ENCODE measurements at places on chromosomes 1 and 21.
A peak's percentile ranks its signal among the peaks of the same experiment; 100 is the strongest.

DNA sequence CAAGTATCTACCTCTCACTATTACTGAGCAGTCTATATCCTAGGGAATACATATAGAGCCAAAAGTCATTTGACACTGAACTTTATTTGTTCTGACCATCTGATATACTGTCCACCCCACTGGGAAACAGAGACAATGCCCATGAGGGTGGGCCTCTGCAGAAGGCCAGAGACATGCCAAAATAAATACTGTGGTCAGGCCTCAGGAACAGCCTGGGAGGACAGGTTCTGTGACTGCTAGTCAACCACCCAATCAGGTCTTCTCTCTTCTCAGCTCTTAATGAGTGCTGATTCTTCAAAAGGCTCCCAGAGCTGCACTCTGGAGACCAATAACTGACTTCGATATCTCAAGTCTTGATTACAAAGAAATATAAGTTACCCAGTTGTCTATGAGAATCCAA, 5.5 kb upstream of the ANKRD35 start:
- DNase-seq = peak; percentile 34

- DNase-seq = no peak
Observed at GRCh38 chr1:166090244-166090643, 76.6 kb downstream of the FAM78B start.

- peak; percentile 89 for DNase-seq
Observed at GRCh38 chr1:86247597-86248279, 91.2 kb upstream of the COL24A1 start.

GRCh38 chr1:48944811-48945210, 168.1 kb upstream of the BEND5 start:
- no peak for DNase-seq

DNA sequence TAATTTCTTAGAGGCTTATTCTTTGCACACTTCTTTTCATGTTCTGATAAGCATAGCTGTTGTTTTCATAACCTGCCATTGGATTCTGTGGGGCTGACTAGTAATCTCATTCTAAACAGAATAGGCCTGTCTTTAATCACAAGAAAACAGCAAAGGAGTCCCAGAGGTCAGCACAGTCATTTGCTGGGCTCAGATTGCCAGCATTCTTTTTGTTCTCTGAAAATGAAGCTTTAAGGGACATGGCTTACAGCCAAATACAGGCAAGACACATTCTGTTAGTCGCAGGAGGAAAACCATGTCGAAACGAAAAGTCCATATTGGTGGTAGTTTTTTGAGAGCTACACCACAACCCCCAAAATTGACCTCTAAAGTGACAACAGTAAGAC, 75.0 kb downstream of the MRPS6 start:
- peak; percentile 44 for DNase-seq

DNA sequence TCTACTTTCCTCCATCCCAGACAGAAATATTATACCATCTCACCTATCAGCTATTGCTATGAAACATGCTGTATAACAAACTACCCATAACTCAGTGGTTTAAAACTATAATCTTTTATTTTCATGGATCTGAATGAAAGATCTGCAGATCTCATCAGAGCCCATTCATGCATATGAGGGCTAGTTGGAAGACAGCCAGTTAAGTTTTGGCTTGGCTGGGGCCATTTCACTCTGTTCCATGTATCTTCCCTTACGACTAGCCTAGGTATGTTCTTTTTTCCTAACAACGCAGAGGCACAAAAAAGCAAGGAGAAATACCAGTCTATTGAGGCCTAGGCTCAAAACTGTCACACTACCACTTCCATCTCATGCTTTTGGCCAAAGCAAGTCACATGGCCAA, 28.1 kb upstream of the RGS1 start:
- no peak for DNase-seq

GRCh38 chr1:94142583-94142982, 21.6 kb upstream of the ABCA4 start:
- DNase-seq = no peak

- no peak for DNase-seq
Observed at GRCh38 chr1:181821701-181822100, 239.8 kb downstream of the ZNF648 start.

DNA sequence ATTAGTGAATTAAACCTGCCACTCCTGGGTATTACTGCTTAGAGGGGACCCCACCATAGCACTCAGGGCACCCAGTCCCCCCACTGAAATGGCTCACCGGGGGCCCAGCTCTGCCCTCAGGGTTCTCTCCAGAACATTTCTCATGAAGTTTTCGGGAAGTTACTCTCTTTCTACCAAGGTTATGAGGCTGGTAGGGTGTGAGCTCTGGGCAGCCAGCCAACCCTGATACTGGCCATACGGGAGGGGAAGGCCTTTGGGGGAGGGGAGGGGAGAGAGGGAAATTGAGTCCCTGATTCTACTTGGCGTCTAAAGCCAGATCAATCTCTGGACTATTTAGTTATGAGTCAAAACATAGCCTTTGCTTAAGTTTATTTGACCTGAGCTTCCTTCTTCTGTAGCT, 12.9 kb upstream of the PDE9A start:
- no peak for DNase-seq

GRCh38 chr1:161069731-161070270, at the start of gene ARHGAP30:
TSS of gene ARHGAP30 (minus strand) at chr1:161069891. CDS start at chr1:161069624, 267 bp downstream.
- DNase-seq = no peak

- DNase-seq = no peak
Observed at GRCh38 chr1:42043182-42043581, 110.0 kb upstream of the GUCA2B start.

DNA sequence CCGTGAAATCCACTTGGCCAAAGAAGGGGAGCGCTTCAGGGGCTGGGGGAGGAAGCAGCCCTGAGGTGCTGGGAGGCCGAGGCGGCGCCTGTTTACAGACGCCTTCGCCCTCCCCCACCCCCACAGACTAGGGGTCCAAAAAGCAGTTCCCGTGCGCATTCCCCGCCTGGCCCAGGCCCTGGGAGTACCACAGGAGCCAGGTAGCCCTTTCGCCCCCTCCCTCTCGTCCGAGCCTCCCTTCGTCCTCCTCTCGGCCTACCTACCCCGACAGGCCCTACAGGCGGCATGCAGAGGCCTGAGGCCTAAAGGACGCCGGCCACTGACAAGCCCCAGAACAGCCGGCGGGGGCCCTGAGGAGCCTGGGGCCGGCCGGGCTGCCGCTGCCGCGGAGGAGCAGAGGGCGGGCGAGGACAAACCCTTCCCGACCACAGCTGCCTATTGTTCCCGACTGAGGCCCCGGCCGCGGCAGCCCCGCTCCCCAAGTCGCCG, 522 bp downstream of the RC3H1 start:
- DNase-seq = peak; percentile 76

DNA sequence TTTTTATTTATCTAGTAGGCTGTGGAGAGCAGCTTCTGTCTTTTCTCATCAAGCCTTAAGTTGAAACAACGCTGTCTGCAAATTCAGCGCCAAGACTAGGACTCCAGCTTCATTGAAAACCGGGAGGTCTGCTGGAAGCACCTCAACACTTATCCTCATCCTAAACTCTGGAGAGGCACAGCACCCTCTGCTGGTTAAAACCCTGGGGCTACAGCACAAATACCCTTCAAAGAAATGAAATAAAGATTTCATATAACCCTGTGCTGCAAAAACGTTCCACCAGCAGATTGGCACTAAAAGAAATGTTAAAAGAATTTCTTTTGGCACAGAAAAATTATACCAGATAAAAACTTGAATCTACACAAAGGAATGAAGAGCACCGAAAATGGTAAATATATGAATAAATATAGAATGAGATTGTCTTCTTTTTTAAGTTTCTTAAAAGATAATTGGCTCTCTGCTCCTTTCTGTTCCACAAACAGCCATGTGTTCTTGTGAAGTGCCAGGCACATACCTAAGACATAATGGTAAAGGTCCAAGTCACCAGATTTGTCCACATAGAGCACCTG, 227.7 kb upstream of the SAMSN1 start:
- DNase-seq = peak; percentile 2

- DNase-seq = peak; percentile 7
Observed at GRCh38 chr1:219876798-219877209, 51.6 kb downstream of the SLC30A10 start.

DNA sequence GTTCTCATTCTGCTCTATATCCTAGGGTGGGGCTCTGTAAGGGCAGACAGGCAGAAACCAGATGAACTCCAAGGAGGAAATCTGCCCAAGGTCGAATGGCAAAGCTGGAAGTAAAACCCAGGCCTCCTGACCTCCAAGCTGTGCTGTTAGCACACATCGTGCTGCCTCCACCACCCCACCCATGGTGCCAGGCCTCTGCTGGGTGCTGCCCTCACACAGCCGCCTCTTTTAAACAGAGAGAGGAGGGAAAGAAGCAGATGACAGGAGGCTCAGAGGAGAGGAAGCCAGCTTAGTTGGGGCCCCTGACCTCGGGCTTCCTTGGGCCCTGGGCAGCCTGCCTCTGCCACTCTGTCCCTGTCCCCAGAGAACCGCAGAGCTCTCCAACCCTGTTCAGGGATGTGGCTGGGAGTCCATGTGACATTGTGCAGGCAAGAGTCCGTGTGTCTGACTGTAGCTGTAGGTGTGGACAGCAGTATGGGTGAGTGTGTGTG, 1.1 kb downstream of the SYNC start:
- peak; percentile 36 for DNase-seq

- no peak for DNase-seq
Observed at GRCh38 chr1:96522927-96523326, 198.7 kb upstream of the PTBP2 start.

GRCh38 chr1:116111524-116112021, 374 bp downstream of the MAB21L3 start:
- no peak for DNase-seq

DNA sequence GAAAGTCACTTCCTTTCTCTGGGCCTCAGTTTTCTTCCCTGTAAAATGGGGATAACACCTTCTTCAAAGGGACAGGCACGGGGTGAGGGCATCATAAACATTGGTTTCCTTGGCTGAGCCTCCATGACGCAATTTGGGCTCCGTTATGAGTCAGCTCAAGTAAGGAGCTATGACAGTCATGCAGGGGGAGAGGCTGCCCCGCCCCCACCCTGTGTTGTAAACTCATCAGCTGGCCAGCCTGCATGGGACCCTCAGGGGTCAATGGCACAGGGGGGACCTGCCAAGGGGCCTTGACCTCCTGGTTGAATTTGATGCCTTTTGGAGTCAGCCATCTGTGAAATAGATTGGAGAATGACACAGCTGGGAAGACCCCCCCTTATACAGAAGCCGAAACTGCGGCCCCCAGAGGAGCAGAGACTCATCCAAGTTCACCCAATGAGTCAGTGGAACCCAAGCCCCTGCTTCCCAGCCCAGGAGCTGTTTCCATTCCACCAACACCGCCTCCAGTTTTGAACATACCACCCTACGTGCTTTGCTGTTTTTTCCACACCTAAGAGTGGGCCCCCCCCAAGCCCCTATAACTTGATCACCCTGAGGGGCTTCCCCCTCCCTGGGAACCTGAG, 36.8 kb upstream of the RUNX3 start:
- peak; percentile 15 for DNase-seq

DNA sequence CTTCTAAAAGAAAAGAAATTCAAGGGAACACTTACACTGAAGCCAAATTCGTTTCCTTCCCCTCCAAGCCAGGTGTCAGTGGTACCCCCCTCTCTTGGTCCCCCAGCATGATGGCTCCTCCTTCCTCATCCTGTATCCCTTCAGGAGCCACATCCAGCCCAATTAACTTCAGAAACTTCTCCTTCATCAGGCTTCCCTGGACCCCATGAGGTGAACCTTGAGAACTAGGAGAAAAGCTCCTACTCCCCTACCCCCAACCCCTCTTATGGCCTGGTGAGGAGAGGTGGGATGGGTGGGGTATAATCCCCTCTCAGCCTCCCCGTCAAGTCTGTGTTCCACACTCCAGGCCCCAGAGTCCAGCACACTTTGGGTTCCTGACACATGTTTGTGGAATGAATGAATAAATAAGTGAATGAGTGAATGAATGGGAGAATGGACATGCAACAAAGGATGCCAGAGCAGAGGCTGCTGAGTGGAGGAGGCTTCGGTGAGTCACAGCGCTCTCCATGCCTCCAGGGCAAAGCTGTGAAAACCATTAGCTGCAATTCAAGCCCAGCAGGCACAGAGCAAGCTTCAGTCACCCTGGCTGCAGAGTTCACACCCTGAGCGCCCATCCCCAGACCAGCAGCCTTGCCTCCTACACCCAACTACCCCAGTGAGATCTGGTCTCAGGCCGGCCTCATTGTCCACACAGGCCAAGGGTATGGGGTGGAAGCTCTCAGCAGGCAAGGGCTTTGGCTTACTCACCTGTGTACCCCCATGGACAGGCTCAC, 43.8 kb downstream of the BATF3 start:
- DNase-seq = peak; percentile 80

GRCh38 chr1:1360506-1361169, 2.3 kb upstream of the MXRA8 start:
- DNase-seq = peak; percentile 92

GRCh38 chr1:29954591-29954990, 718.3 kb downstream of the PTPRU start:
- DNase-seq = no peak

DNA sequence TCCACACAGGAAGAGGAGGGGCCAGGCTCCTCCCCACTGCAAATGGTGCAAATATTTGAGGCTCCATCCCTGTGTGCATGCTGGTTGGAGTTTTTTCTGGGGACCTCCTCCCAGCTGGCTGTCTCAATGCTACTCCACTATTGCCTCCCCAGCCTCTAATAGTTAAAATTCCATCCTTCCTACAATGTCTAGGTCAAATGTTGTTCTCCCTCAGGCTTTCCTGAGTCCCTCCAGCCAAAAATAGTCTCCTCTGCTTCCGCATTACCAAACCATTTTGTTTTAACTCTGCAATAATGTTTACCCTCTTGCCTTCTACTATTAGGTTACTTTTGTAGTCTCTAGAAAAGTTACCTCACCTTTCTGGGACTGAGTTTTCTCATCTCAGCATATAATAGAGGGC, 29.6 kb upstream of the FMO1 start:
- DNase-seq = peak; percentile 45

- no peak for DNase-seq
Observed at GRCh38 chr1:54835970-54836369, 34.8 kb upstream of the TTC22 start.

DNA sequence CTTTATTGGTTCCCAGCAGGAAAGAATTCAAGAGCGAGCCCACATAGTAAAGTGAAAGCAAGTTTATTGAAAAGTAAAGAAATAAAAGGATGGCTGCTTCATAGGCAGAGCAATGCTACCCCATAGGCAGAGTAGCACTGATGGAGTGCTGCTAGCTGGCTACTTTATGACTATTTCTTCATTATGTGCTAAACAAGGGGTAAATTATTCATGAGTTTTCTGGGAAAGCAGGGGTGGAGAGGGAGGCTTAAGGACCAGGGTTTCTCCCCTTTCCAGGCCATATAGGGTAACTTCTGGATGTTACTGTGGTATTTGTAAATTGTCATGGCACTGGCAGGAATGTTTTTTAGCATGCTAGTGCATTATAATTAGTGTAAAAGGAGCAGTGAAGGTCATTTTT, 1271.4 kb downstream of the KCNT2 start:
- DNase-seq = no peak

DNA sequence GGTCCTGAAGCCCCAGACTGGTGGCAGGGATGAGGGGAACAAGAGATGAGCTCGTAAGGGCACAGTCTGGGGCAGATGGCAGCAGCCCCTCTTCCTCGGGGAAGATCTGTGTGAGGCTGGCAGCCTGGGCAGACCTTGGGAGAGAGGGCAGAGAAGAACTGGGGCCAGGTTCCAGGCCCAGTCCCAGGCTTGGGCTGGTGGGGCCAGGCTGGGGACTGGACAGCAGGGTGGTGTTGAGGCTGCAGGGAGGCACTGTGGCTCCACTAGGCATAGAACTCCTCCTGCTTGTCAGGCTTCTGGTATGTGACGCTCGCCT, 35.7 kb downstream of the SDC3 start:
- DNase-seq = no peak
